ENCODE measurements at places on chromosomes 6 and 20. TPM values are rescaled to one million over a fixed set of nuclear protein-coding genes. Genes with fewer than 3 reads are reported as not detected.

DNA sequence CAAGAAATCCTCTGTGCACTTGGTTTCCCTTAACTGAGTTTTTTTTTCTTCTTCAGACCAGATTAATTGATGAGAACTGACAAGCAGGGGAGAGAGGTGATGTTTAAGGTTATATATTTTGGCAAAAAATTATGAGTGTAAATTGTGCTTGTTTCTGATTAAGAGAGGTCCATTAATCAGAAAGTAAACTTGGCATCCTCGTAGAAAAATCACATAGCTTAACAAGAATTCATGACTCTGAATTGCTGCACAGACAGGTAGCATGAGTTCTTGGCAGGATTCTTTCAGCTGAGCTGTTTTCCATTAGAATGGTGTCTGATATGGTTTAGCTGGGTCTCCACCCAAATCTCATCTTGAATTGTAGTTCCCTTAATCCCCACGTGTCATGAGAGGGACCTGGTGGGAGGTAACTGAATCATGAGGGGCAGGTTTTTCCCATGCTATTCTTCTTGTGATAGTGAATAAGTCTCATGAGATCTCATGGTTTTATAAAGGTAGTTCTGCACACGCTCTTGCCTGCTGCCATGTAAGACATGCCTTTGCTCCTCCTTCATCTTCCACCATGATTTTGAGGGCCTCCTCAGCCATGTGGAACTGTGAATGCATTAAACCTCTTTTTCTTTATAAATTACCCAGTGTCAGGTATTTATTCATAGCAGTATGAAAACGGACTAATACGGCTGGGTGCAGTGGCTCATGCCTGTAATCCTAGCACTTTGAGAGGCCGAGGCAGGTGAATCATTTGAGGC, 34.2 kb upstream of the DDR1 start:
- H3K4me1 ChIP-seq: peaks cover 7% of the 10 kb centered on the region
- H3K27ac ChIP-seq: no peak overlapping the region
- no peak for DNase-seq
- no peak overlapping the region for H3K4me3 ChIP-seq
- H3K36me3 ChIP-seq: no peaks in the 10 kb centered on the region
- H3K27me3 ChIP-seq: no peaks in the 10 kb centered on the region

GRCh38 chr6:170424604-170425126, 118.1 kb downstream of the FAM120B start:
- no peaks in the 10 kb centered on the region for H3K36me3 ChIP-seq
- H3K4me1 ChIP-seq: no peaks in the 10 kb centered on the region
- no peak for DNase-seq

DNA sequence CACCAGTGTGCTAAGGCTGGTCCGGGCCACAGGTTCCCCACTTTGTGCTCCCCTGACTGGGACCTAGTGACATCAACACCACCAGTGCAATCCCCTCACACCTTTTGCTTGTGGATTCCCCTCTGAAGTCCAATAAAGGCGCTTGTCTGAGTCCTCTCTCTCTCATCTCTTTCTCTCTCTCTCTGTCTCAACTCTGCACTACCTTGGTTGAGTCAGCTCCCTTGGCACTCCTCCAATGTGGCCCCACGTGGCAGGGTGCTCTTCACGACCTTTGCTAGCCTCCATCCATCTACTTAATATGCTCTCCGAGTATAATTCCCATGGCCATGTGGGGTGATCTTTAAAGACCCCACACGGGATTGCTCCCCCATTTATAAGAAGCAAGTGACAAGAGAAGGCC, 385.0 kb downstream of the CD83 start:
- H3K4me1 ChIP-seq: peaks cover 12% of the 10 kb centered on the region
- H3K27ac ChIP-seq: no peak overlapping the region
- no peaks in the 10 kb centered on the region for H3K27me3 ChIP-seq
- no peak overlapping the region for H3K4me3 ChIP-seq
- DNase-seq: no peak

Gene IL17F
- not detected for total RNA-seq

Gene TRIM15
- total RNA-seq: 2.6 TPM

DNA sequence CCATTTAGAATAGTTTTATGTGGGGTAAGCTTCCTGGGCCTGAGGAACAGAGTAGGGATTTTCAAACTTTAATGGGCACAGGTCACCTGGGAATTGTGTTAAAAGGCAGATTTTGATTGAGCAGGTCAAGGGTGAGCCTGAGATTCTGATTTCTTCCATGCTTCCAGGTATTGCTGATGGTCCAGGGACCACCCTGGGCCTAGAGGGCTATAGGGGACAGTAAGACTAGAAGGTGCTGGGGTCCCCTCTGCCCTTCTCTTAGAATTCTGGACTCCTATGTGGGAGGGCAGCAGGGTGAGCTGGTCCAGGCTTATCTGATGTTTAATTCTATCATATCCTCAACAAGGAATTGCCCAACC, 2.6 kb downstream of the DDR1 start:
- H3K4me3 ChIP-seq: no peak overlapping the region
- DNase-seq: no peak
- no peaks in the 10 kb centered on the region for H3K36me3 ChIP-seq
- peak overlapping the region; percentile 100 for H3K27ac ChIP-seq

GRCh38 chr6:71334768-71335167, 46.2 kb downstream of the OGFRL1 start:
- DNase-seq: peak; percentile 18
- no peaks in the 10 kb centered on the region for H3K4me1 ChIP-seq
- no peak overlapping the region for H3K4me3 ChIP-seq
- H3K36me3 ChIP-seq: no peaks in the 10 kb centered on the region

DNA sequence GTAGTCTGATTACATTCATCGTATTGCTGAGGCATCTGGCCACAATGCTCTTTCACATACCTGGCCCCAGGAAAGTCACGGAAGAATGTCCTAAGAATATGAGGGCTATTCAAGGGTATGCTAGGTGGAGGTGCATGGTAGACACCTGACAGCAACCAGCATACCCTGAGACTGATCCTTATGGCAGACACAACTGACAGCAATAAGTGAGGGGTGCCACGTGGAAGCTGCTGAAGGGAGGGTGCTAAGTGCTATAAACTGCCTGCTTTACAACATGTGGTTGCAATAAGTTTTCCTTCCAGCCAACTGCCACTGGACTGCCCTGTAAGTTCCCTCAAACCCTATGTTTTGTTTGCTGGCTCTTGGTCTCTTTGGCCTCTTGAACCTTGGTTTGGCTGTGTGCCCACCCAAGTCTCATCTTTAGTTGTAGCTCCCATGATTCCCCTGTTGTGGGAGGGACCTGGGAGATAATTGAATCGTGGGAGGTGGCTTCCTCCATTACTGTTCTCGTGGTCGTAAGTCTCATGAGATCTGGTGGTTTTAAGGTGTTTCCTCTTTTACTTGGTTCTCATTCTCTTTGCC, 201.3 kb upstream of the MOCS1 start:
- H3K27me3 ChIP-seq: no peaks in the 10 kb centered on the region
- DNase-seq: no peak
- H3K4me1 ChIP-seq: peaks cover 21% of the 10 kb centered on the region
- no peaks in the 10 kb centered on the region for H3K36me3 ChIP-seq
- H3K27ac ChIP-seq: no peak overlapping the region
- H3K4me3 ChIP-seq: no peak overlapping the region

DNA sequence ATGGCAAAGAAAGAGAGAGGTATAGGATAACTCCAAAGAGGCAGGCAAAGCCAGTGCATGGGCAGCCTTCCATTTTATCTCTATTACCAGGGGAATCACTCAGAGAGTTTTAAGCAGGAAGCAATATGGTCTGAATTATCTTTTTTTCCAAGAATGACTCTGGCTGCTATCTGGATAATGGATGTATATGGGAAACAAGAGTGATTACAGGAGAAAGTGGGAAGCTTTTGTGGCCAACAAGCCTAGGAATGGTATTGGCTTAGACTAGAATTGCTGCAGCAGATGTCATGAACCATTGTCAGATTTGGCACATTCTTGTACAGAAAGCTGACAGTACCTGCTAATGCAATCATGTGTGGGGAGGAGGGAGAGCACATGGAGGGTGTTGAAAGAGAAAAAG, 73.0 kb upstream of the BTBD3 start:
- no peaks in the 10 kb centered on the region for H3K27me3 ChIP-seq
- H3K4me3 ChIP-seq: no peak overlapping the region
- no peak for DNase-seq
- H3K4me1 ChIP-seq: no peaks in the 10 kb centered on the region
- H3K27ac ChIP-seq: no peak overlapping the region
- H3K36me3 ChIP-seq: no peaks in the 10 kb centered on the region

GRCh38 chr6:111263837-111264236, 176.5 kb downstream of the SLC16A10 start:
- H3K27ac ChIP-seq: no peak overlapping the region
- H3K4me1 ChIP-seq: peaks cover 15% of the 10 kb centered on the region
- H3K4me3 ChIP-seq: no peak overlapping the region
- no peaks in the 10 kb centered on the region for H3K36me3 ChIP-seq

DNA sequence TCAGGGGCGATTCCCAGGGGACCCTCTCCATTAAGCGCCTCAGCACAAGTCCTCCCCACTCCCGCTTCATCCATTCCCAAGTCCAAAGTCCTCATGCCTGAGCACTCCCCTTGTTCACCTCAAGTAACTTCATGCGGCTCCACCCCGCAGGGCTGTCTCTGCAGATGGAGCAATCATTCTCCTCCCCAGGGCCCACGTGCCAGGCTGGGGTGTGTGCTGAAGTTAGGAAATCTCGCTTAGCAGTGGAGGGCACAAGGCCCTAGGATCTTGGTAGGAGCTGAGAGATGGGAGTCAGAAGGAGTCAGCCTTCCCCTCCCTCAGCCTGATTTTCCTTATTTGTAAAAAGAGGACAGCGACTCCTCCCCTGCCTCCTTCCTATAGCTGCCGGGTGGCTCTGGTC, 3.5 kb downstream of the TGM3 start:
- no peak overlapping the region for H3K4me3 ChIP-seq
- H3K4me1 ChIP-seq: peaks cover 18% of the 10 kb centered on the region
- no peak overlapping the region for H3K27ac ChIP-seq
- no peaks in the 10 kb centered on the region for H3K27me3 ChIP-seq

Gene EBF4
- 11.6 TPM for total RNA-seq

Gene EDN1
- total RNA-seq: 25.0 TPM

Gene ATRN
- total RNA-seq: 68.1 TPM

DNA sequence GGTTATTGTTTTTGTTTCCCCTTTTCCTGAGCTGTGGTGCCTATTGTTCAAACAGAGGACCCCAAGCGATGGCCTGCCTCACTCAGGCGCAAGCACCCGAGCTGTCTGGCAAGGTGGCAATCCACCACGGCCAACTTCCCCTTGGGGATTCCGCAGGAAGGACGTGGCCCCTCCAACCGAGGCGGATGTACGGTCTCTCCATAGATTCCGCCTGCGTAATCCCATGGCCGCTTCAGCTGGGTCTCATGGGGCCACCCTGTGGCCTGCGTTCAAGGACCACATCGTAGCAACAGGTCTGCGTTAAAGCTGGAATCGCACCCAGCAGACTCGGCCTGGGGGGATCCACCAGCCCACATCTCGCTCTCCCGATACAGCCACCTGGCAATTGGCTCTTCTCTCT, 79.9 kb downstream of the CEBPB start:
- no peak for DNase-seq
- peaks cover 6% of the 10 kb centered on the region for H3K4me1 ChIP-seq
- no peaks in the 10 kb centered on the region for H3K36me3 ChIP-seq
- no peak overlapping the region for H3K27ac ChIP-seq
- no peak overlapping the region for H3K4me3 ChIP-seq
- H3K27me3 ChIP-seq: no peaks in the 10 kb centered on the region

Gene TRAPPC3L
- not detected for total RNA-seq

DNA sequence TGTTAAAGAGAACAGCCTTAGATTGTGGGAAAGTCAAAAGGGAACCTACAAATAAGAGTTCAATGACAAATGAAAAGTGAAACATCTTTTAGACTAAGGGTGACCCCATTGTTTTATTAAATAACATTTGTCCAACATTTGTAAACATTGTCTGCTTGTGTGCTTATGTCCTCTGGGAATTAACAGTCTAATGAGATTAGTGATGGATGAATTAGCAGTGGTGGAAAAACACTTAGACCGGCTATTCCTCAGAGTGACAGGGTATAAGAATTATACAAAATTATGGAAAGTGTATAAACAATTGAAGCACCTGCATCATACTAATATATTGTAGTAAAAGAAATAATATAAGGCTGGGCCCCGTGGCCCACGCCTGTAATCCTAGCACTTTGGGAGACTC, 29.3 kb upstream of the HFE start:
- DNase-seq: no peak
- H3K4me1 ChIP-seq: peaks cover 4% of the 10 kb centered on the region
- no peak overlapping the region for H3K27ac ChIP-seq
- H3K4me3 ChIP-seq: no peak overlapping the region
- no peaks in the 10 kb centered on the region for H3K36me3 ChIP-seq

DNA sequence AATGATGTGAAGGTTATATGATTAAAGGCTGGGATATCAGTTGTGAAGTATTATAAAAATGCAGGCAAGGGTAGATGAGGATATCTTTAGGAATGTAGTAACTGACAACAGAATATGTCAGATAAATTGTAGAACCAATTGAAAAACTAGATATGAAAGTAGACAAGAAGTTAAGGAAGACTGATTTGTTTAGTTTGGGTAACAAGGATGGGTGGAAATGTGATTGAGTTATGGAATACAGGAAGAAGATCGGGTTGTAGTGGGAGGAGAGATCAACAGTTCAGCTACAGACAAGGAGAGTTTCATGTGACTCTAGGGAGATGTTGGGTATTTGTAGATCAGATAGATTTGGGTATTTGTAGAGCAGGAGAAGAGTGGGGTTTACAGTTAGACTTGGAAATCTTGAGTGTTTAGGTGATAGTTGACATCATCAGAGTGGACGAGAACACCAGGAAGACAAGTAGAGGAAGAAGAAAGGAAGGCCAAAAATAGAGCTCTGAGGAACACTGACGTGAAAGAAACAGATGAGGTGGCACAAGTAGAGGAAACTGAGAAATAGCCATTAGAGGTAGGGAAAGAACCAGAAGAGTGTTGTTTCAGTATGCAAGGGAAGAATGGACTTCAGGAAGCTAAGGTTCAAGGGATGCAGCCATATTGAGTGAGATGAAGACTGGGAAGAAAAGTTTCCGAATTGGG, 12.1 kb upstream of the TSPYL1 start:
- H3K4me3 ChIP-seq: no peak overlapping the region
- no peaks in the 10 kb centered on the region for H3K4me1 ChIP-seq
- H3K36me3 ChIP-seq: no peaks in the 10 kb centered on the region
- H3K27me3 ChIP-seq: no peaks in the 10 kb centered on the region
- H3K27ac ChIP-seq: no peak overlapping the region

GRCh38 chr20:31355981-31356380, 12.4 kb upstream of the DEFB118 start:
- H3K4me1 ChIP-seq: no peaks in the 10 kb centered on the region
- H3K4me3 ChIP-seq: no peak overlapping the region
- H3K36me3 ChIP-seq: no peaks in the 10 kb centered on the region
- DNase-seq: no peak

DNA sequence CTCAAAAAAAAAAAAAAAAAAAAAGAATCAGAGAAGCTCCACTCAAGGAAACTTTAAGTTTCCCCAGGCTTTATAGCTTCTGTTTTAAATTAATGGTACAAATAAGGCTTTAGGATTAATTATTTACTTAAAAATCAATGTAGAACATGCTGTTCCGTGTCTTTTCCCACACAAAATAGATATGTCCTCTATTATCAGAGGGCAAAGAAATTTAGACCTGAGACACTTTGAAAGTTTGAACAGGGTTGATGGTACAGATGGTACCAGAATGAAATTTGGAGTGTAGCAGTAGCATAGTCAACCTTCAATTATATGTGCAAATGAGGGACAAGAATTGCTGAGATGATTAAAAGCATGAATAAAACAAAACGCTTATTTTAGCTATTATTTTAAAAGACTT, 32.2 kb upstream of the REV3L start:
- H3K27ac ChIP-seq: no peak overlapping the region
- H3K36me3 ChIP-seq: no peaks in the 10 kb centered on the region
- H3K4me3 ChIP-seq: no peak overlapping the region

- H3K27ac ChIP-seq: no peak overlapping the region
- no peaks in the 10 kb centered on the region for H3K36me3 ChIP-seq
- no peak overlapping the region for H3K4me3 ChIP-seq
Observed at GRCh38 chr20:56289652-56290051, 41.1 kb downstream of the MC3R start.

Gene VSX1
- total RNA-seq: not detected

Measured in hepatocyte (in vitro differentiated cells).